ENCODE measurements at places on chromosomes 11 and 22.

GRCh38 chr22:39832627-39833074 is 60.9 kb downstream of the ENTHD1 start:
- no peak for DNase-seq

DNA sequence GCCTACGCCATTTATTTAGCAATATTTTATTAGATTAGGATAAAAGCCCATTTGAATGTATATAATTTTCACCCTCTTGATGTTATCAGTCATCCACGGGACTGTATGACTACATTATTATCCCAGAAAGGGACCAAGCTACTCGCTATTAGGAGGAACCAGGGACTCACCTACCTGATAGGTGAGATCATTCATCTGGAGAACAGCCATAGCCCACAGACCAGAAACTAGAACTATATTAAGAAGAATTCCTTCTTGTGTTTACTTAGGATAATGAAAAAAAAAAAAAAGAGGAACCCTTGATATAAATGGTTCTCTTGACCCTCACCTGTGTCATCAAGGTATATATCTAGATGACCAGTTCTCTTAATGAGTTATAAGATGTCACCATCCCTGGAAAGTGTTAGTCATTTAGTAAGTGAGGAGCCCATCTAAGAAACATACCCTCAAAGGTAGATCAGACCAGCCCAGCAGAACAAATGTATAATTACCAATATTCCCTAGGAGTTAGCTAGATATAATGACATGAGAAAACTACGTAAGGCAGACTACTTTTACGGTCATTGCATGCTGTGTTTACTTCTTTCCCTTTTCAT is 8.0 kb downstream of the SIK3 start:
- no peak for DNase-seq

DNA sequence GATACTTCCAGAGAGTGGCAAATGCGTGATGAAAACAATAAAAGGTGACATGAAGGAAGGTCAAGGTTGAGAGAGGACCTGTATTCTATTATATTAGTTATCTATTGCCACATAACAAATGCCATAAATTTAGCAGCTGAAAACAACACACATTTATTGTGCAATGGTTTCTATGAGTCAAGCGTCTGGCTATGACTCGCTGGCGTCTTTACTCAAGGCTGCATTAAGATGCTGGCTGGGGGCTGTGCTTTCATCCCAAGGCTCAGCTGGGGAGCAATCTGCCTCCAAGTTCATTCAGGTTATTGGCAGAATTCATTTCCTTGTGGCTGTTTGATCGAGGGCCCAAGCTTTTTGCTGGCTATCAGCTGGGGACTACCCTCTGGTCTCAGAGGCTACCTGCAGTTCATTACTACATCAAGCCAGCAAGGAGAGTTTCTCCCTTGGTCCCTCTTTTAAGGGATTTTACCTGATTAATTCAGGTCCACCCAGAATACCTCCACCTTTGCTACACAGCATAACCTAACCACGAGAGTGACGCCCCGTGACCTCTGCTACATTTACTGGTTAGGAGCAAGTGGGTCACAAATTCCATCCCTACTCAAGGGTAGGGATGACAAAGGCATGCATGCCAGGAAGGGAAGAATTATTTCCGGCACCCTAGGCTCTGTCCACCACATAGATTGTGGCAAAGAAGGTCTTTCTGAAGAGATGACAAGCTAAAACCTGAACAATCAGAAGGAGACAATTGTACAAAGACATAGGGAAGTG is 549.1 kb downstream of the MN1 start:
- DNase-seq: no peak

GRCh38 chr11:78226684-78227680 is 38.3 kb downstream of the USP35 start:
- no peak for DNase-seq

DNA sequence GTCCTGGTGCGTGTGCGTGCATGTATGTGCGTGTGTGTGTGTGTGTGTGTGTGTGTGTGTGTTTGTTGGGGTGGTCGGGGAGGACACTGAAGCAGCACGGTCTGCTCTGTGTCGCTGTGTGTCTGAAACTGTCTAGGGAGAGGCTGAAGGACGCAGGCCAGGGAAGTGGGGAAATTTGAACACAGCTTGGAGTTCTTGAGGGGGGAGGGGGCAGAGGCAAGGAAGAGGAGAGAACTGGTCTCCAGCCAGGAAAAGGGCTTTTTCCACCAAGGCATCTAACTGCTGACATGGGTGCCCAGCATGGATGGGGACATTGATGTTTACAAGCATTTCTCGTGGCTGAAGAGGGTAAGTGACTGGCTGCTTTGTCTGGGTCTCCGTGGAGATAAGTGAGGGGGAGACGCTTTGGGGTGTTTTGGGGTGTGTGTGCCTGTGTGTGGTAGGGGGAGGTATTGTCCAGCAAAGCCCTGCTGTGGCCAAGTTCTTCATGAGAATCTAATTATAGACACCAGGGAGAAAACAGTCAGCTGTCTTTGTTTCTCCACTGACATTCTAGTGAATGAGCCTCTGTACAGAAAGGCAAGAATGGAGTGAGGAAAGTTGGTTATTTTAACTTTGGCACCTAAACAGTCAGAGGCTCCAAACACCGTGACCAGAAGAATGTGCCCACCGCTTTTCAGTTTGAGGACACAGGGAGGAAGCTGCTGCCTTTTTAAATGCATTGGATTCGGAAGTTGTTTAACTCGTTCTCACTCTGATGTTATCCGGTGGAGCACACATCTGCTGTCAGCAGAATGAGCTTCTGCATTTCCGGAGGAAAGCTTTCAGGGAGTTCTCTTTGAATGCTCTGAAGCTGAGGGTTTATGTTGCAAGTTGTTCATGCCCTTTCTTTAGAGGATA is 63.7 kb downstream of the PPFIBP2 start:
- no peak for DNase-seq

GRCh38 chr11:69003301-69003865 is 9.7 kb downstream of the MRGPRF start:
- no peak for DNase-seq

- no peak for DNase-seq
Measured at GRCh38 chr22:28874811-28875320, 8.5 kb upstream of the ZNRF3 start.

GRCh38 chr11:113540416-113541330 is 65.5 kb upstream of the DRD2 start:
- DNase-seq: no peak

DNA sequence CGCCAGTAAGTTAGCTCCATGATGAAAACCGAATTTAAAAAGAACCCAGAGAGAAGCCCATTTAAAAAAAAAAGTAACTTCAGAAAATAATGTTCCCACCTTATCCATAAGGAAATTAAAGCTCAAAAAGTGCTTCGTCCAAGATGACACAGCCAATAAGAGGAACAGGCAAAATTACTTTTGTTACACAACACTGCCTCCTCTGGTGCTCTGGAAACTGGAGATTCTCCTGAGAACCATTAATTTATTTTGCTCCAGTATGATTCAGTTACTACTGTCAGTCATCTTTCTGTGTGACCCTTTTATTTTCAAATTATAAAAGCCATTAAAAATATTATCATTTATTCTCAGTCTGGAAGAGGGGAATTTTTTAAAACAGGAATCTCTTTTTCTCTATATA is 2.0 kb downstream of the IFT27 start:
- no peak for DNase-seq

GRCh38 chr22:41469218-41469851 is 418 bp downstream of the ACO2 start:
- DNase-seq: peak; percentile 27

DNA sequence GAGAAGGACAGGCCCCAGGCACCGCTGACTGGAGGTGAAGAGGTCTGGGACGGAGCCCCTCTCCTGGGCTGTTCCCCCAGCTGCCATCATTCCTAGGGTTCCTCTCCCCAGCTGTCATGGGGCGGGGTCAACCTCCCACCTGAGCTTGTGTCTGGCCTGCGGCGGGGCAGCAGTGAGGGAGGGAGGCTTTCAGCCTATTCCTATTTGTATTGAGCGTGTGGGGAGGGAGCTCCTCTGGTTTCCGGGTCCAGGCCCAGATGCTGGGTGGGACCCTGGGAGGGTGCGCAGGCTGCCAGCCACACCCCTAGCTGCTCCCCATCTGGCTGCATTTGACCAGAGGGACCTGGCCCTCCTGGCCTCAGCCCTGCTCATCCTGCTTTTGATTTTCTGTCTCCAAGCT is 13.7 kb downstream of the TSPAN4 start:
- no peak for DNase-seq

GRCh38 chr11:64466115-64466718 is 107.3 kb downstream of the RPS6KA4 start:
- DNase-seq: no peak

DNA sequence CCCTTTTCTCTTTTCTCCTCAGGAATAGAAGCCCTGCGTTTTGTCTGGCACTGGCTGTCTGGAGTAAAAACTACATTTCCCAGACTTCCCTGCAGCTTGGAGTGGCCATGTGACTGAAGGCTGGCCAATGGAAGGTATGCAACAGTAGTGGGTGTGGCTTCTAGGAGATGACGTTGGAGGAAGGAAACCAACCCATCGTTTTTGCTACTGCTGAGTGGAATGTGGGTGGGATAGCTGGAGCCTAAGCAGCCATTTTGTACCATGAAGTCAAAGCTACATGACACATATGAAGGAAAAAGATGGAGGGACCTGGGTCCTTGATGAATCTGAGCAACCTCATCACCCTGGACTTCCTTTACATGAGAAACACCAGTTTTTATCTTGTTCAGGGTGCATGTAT is 19.6 kb downstream of the FGF3 start:
- DNase-seq: no peak

- DNase-seq: no peak
Measured at GRCh38 chr11:115488945-115489344, 15.3 kb downstream of the CADM1 start.

DNA sequence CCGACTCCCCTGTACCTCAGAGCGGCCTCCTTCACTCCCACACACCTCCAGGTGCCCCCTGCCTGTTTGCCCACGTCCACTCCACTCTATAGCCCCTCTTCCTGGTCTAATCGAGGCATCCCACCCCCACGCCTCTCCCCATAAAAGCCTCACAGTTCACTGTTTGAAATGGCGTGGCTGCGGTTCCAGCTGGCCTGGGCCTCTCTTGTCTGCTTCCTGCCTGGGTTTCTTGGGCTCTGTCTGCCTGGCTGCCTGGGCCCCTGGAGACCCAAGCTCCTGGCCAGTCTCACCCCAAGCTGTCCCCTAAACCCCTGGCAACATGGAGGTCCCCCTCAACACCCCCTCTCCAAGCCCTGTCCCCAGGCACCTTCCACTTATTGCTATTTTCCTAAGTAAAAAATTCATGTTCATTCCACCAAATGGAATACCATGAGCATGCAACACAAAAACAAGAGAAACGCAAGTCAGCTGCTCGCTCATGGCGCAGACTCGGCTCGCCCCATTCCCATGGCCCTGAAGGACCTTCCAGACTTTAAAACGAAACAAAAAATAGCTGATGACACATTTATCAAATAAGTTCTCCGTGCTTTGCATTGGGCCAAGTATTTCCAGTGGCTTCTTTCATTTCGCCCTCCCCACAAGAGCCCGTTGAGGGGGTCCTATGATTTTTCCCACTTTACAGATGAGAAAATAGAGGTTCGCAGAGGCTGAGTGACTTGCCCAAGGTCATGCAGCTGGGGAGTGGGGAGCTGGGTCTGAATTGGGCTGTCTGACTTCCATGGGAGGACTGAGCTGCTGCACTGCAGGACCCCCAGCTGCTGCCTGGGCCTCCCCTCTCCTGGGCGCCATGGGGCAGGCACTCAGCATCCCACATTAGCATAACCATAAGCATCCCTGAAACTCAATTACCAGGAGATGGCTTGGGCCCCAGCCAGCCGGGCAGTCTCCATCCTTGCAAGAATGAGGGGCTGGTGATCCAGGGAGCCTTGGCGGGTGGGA is 11.7 kb upstream of the FLRT1 start:
- no peak for DNase-seq

DNA sequence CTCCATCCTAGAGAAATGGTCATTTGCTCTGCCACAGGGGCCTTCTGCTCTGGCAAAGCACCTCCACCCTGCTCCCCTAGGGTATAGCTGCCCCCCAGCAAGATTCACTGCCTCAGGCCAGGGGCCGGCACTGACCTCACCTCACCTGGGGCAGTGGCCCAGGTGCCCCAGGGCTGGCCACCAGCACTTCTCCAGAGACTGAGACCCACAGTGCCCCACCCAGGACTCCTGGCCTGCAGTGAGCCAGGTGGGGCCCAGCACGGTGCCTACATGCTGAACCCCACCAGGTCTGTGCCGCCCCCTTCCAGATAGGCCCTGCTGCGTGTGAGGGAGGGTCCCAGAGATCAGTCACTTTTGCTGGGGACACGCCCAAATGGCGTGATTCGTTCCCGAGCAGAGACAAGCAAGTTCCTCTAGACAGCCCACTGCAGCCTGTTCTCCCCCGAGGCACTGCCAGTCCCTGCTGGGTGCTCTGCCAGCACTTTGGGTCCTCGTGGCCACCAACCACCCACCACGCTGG is 10.8 kb downstream of the GNB1L start:
- no peak for DNase-seq

DNA sequence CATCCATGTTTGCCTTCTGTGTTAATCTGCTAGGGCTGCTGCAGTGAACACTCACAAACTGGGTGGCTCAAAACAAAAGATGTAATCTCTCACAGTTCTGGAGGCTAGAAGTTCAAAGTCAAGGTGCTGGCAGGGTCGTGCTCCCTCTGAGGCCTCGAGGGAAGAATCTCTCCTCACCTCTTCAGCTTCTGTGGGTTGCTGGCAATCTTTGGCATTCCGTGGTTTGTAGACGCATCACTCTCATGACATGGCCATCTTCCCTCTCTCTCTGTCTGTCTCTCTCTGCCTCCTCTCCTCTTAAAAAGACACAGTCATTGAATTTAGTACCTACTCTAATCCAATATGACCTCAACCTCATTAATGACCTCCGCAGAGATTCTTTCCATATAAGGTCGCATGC is 78.8 kb downstream of the TSPAN18 start:
- no peak for DNase-seq

GRCh38 chr11:64969209-64969608 is 2.7 kb downstream of the MAJIN start:
- no peak for DNase-seq

GRCh38 chr11:72222106-72222891 is 2.3 kb upstream of the INPPL1 start:
- DNase-seq: no peak

GRCh38 chr11:46259971-46260560 is 17.4 kb upstream of the CREB3L1 start:
- no peak for DNase-seq

GRCh38 chr11:615504-616319 is at the start of gene IRF7:
Gene IRF7 (minus strand): TSS chr11:615950. CDS start chr11:615364, 586 bp downstream.
- peak; percentile 65 for DNase-seq

DNA sequence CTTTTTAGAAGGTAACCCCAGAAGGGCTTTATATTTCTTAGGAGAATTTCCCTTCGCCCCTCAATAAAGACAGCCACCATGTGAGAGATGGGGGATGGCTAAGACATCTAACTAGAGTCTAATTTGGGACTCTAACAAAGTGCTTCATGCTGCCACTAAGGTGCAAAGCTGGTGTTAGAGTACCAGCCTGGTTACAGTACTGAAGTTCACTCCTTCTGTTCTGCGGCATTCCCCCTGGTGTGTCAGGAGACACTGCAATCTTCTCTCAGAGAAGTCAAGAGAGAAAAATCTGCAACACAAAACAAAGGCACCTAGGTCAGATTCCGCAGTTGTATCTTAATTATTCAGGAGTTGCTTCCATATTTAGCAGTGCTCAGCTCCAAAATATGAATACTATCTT is 603.0 kb upstream of the CADM1 start:
- no peak for DNase-seq

- DNase-seq: no peak
Measured at GRCh38 chr22:36386900-36387708, 663 bp downstream of the MYH9 start.

GRCh38 chr11:62909107-62909894 is 11.9 kb downstream of the CHRM1 start:
- DNase-seq: no peak

- no peak for DNase-seq
Measured at GRCh38 chr22:32686354-32686753, 115.2 kb upstream of the TIMP3 start.

- DNase-seq: no peak
Measured at GRCh38 chr22:38841635-38842034, 2.2 kb downstream of the NPTXR start.
